ENCODE measurements at places on chromosomes 2 and 18.

GRCh38 chr2:238670111-238670585 lies 177.7 kb upstream of the TWIST2 start:
- DNase-seq, result no peak

DNA sequence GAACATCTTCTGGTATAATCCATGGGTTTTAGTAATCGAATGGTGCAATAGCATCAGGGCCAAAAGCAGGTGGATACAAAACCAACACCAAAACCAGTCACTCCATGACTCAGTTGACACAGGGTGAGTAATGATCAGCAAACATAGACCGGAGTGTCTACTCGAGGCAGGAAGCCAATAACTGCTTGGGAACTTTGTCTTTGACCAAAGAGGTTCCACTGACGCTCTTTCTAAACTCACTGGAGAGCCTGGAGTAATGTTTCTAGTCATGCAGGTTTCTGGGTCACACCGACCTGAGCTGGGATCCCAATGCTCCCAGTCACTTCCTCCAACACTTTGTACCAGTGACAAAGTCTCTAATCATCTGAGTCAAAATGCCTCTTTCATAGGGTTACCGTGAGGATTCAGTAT lies 30.9 kb downstream of the MREG start:
- DNase-seq, result no peak

- no peak for DNase-seq
Measured at GRCh38 chr18:79735071-79735980, 55.7 kb downstream of the CTDP1 start.

DNA sequence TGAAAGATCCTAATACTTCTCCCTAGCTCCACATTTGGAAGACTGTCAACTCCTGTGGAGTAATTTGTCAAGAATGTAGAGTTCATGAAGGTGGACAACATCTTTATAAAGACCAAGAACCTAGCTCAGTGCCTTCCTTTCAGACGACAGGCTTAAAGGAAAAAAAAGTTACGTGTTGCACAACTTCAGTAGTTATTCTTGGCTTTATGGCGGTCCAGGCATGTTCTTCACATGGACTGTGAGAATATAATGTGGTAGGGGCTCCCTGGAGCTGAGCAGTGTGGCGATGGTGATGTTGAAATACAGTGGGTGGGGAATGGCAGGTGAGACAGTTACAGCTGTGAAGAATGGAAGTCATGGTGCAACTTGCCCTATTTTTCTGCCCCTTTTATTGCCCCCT lies 3.9 kb downstream of the TAF1B start:
- DNase-seq, result no peak

GRCh38 chr2:174027956-174028355 lies 62.8 kb upstream of the SP3 start:
- no peak for DNase-seq

GRCh38 chr2:237702441-237703391 lies 75.3 kb downstream of the LRRFIP1 start:
- DNase-seq, result no peak

DNA sequence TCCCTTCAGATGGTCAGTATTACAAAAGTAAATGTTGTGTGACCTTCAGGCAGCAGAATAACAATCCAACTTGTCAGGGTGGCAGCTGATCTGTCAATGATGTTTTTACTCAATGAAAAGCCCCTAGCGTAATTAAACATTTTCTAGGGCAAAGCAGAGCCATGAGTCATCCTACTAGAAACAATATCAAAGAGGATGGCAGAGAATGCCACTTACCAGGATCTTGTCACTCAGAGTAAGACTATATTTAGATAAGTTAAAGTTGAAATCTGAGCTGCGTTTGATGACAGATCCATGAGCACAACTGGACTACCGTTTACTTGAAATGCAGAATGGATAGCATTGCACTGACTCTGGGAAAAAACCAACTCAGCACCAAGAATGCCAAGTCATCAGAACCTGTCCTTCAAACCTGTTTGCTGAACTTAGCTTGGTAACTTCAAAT lies 612.6 kb upstream of the ACVR2A start:
- no peak for DNase-seq

GRCh38 chr18:6449213-6449612 lies 34.5 kb upstream of the L3MBTL4 start:
- no peak for DNase-seq

All from HuH-7 (cell line).